Smooth muscle cell of trachea (primary cell): ENCODE measurements at places on chromosomes 6 and 20. TPM values are rescaled to one million over a fixed set of nuclear protein-coding genes. Genes with fewer than 3 reads are reported as not detected.

GHRH gene
- total RNA-seq = not detected in 2 replicates

BHLHE23 gene
- total RNA-seq = not detected in 2 replicates

TNNC2 gene
- total RNA-seq = 1.0 and 2.2 TPM in 2 replicates

SLC22A7 gene
- total RNA-seq = not detected in 2 replicates

FAM162B gene
- total RNA-seq = 0.33 and 1.0 TPM in 2 replicates

KIAA1586 gene
- 10.6 and 14.4 TPM in 2 replicates for total RNA-seq

TREM1 gene
- total RNA-seq = 0.50 TPM in 1 of 2 replicates, not detected in the other

COL9A1 gene
- not detected in 2 replicates for total RNA-seq

ORC3 gene
- total RNA-seq = 26.3 and 31.9 TPM in 2 replicates

MATN4 gene
- total RNA-seq = 0.33 TPM in 1 of 2 replicates, not detected in the other

CPNE5 gene
- total RNA-seq = 0.15 TPM in 1 of 2 replicates, not detected in the other

SUMO4 gene
- total RNA-seq = 1.7 and 3.2 TPM in 2 replicates
